ENCODE measurements at places on chromosomes 1 and 21.

DNA sequence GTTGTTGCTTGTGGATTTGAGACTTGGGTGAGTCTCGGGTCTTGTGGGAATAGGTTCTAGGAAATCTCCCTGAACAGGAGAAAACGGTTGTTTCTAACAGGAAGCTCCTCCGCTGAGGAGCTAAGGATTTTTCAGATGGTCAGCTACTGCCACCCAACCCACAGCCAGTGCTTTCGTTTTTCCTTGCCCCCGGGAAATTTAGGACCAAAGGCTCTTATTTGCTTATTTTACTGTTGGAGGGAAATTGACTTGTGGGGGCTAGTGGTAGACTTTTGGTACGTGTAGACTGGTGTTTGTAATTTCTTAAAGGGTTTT lies 792 bp downstream of the SNX7 start:
- no peak for DNase-seq

DNA sequence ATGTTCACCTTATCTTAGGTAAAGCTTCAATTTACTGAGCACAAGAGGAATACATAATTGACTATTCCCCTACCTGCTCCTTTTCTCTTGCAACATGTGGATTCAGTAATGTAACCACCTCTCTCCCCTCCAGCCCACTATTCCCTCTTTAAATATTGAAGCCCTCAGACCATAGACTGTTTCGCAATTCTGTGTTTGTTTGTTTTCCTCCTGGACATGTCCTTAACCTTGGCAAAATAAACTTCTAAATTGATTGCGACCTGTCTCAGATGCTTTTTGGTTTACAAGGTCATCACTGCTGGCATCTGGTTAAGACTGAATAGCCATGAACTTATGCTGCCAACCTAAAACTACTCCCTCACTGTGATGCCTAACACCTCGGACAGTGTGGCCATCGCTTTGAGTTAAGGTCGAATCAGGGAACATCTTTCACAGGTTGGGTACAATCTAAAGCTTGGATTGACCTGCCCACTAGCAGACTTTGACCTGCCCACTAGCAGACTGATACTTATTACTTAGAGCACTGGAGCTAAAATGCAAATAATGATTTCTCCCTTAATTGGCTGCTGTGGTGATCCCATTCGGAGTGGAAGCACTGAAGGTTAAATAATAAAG lies 10.2 kb upstream of the CDC42BPA start:
- DNase-seq = no peak

DNA sequence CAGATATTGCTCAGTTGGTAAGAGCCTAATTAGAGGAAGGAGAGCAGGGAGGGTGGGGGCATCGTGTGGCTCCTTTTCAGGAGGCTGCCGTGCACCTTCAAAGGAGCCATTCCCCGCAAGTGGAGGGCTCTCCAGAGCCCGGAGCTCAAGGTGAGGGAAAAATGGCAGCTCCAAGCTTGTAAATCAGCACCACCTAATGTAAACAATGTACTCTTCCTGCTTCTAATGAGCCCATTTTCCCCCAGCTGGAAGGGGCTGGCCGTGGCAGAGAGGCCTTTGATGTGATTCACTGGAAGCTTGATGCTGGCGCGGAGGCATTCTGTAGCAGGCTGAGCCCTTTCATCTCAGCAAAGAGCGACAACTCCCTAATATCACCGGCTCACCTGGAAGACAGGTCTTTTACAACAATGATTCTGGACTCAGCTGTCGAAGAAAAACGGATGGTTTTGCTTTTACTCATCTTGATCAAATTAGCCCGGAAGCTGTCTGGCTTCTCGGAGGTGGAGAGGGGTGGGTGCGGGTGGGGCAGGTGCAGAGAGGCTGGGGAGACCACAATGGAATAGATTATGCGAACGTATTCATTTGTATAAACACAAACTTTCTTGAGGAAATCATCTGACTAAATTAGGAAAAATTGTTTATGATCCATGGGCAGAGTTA lies 112.5 kb downstream of the RRAGC start:
- no peak for DNase-seq

- DNase-seq = no peak
These were observed 418.8 kb downstream of the PTPRU start for GRCh38 chr1:29655145-29655544.

DNA sequence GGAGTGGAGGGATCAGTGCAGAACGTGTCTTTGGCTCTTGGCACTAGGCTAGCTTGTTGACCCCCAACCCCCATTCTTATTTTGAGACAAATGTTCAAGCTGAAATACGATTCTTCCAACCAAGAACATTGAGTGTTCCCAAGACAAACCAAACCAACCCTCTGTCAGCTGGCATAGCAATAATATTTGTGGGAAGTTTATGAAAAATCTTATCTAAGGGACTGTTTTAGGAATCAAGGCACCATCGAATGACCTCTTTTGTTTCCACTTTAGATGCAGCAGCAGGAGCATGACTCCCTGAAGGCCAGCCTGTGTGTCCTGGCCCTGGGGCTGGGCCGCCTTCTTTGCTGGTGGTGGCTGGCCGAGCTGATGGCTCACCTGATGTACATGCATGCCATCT lies 89.2 kb downstream of the HHAT start:
- no peak for DNase-seq
